ENCODE measurements at places on chromosomes 16 and 17.

DNA sequence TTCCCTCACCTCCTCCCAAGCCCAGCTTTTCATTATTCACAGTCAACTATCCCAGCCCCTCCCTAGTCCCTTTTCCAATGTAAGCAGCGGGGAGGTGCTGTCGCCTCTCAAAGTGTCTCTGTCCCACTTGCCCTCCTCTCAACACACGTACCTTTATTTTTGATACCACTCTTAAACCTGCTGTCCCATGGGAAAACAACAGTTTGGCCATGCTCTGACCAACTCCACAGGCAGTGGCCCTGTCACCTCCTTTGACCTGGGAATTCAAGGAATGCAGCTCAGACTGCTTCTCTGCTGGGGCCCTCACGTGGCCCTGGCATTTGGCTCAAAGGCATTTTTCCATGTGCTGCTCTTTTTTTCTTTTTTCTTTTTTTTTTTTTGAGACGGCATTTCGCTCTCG is 4.2 kb downstream of the LYRM9 start:
- DNase-seq = no peak

GRCh38 chr17:1058423-1059130 is 61.6 kb downstream of the TIMM22 start:
- DNase-seq = peak; percentile 35

- DNase-seq = no peak
These were observed 4.3 kb downstream of the SPDYE4 start for GRCh38 chr17:8753976-8754440.

GRCh38 chr16:11327277-11328171 is 17.7 kb upstream of the RMI2 start:
- no peak for DNase-seq

DNA sequence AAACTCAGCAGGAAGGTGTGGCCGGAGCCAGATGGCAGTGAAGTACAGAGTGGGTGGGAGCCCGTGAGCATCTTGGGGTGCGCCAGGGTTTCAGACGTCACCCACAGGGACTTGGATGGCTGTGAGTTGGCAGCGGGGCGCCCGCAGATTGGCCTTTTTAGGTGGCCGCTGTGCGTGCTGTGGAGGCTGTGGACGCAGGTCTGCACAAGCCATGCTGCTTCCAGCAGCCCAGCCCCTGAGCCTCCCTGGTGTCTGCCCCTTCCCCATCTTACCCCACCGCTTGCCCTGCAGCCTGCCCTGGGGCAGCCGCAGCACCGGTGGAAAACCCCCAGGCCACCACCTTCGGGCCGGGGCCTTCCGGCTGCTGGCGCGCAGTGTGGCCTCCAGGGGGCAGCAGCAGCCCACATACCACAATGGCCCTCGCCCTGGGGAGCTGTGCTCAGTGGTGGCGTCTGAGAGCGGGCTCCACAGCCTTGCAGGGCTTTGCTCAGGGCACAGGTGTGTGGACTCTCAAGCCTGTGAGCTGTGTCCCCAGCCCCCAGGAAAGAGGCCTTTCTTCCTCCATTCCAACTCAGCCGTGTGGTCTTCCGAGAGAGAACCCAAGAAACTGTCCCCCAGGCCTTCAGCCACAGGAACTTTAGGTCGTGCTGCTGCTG is 11.8 kb downstream of the ENDOV start:
- DNase-seq = peak; percentile 56

DNA sequence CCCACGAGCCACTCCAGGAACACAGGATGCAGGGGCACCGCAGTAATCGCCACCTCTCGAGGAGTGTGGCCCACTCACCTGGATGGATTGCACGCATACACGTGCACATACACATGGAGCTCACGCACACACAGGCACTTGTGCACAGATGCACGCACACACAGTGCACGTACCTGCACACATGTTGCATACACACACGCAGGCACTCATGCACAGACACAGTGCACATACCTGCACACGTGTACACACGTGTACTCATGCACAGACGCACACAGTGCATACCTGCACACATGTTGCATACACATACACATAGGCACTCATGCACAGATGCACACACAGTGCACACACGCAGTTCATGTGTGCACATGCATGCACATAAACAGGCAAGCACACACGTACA is 11.6 kb upstream of the WDR45B start:
- DNase-seq = no peak

- DNase-seq = no peak
These were observed 462.6 kb upstream of the MAF start for GRCh38 chr16:80063031-80063712.

DNA sequence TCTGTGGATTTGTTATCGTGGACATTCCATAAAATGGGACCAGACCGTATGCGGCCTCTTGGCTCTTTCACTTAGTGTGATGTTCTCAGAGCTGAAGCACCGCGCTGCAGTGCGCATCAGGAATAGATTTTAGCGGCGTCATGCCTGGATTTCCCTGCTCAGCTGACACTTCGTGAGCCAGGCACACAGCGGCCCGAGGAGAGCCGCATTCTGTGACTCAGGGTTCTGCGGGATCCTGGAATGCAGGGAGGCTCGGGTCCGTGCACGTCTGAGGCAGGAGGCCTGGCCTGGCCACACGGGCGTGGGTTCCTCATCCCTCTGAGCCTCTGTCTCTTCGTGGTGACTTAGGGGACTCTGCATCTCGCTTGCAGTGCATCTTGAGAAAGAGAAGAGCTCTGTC is 13.4 kb downstream of the CBFA2T3 start:
- DNase-seq = no peak

DNA sequence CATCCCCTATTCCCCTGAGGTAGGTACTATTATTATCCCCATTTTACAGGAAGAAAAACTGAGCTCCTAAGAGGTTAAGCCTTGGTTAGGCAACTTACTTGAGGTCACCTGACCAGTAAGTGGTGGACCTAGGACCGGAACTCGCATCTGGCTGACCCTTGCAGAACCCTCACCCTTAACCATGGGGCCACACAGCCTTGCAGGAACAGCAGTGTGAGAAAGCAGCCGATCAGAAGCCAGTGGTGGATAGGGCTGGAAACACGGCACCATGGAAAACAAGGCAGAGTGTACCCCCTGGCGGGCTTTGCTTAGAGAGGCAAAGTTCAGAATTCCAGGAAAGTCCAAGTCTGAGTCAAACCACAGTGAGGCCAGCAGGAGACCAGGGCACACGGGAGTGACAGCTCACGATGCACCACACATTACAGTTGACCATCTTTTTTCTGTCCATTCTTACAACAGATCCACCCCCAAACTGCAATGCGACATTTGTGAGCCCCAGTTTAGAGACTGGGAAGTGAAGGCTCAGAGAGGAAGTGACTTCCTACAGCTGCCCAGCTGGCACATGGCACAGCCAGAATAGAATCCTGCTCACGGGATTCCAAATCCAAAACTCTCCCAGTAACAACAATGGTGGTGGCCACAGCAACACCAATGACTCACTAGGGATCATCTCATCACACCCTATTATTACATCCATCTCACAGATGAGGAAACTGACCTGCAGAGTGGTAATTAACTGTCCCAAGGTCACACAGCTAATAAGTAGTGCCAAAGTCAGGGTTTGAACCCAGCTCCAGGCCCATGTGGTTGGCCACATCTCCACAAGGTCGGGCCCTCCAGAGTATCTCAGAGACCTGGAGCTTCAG is 20.3 kb downstream of the KIFC3 start:
- no peak for DNase-seq

- DNase-seq = no peak
These were observed 26.0 kb upstream of the MON1B start for GRCh38 chr16:77165006-77165405.

- no peak for DNase-seq
These were observed 129.4 kb downstream of the TANC2 start for GRCh38 chr17:63095459-63095858.

- no peak for DNase-seq
These were observed 38.6 kb downstream of the FOXL1 start for GRCh38 chr16:86616906-86617305.

DNA sequence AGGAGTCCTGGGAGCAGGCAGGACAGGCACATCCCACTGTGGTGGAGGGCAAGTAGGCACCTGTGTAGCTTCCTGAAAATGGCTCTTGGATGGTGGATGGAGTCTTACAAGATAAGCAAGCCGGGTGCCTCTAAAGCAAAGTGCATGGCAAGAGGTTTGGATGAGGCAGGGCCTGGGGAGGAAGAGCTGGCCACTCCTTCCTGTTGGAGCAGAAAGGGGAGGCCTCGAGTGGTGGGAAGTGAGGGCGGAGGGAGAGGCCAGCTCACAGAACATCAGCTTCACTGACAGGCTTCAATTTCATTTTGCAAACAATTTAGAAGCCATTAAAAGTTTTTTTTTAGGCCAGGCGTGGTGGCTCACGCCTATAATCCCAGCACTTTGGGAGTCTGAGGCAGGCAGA is 31.0 kb downstream of the CD300A start:
- no peak for DNase-seq

DNA sequence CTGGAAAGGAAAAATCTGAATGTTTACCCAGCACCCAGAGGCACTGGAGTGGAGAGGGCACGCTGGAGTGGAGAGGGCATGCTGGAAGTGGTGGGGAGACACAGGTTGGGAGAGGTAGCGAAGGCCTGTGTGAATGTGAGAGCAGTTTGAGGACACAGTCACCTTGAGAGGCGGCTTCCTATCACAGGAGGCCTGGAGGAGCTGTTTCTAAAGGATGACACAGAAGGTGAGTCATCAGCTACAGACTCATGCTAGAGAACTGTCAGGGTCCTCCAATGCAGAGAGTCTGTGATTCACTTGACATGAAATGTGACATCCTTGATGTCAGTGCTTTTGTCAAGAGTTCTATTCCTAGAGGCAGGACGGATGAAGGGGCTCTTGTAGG is 13.8 kb downstream of the CTRL start:
- peak; percentile 34 for DNase-seq

- DNase-seq = peak; percentile 44
These were observed 4.0 kb upstream of the ZNF267 start for GRCh38 chr16:31869511-31870201.

GRCh38 chr17:1907216-1907631 is 77.4 kb downstream of the RPA1 start:
- no peak for DNase-seq

GRCh38 chr17:82064433-82065192 is 991 bp downstream of the DUS1L start:
- no peak for DNase-seq

- no peak for DNase-seq
These were observed 10.1 kb upstream of the ERCC4 start for GRCh38 chr16:13909872-13910303.

- DNase-seq = no peak
These were observed 17.3 kb downstream of the IGFBP4 start for GRCh38 chr17:40460604-40460967.

DNA sequence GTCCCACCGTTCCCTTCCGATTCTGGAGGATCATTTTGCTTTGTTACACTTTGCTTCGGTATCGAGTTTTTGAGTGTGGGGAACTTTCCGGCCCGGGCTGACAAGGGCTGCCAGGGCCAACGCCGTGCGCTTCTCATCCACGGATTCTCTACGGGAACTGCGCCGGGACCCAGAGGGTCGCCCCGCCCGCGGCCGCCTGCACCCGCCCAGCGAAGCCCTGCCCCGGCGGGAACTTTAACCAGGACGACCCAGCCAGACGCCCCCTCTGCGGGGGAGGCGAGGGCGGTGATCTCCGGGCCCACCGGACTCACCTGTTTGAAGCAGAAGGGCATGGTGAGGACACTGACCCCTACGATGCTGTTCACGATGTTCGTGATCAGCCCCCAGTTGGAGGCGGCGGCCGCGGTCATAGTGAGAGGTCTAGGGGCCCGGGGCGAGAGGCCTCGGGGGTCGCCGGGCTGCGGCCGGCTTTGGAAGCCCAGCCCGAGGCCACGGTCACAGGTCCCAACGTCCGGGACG is 536 bp downstream of the SLC38A10 start:
- DNase-seq = no peak

DNA sequence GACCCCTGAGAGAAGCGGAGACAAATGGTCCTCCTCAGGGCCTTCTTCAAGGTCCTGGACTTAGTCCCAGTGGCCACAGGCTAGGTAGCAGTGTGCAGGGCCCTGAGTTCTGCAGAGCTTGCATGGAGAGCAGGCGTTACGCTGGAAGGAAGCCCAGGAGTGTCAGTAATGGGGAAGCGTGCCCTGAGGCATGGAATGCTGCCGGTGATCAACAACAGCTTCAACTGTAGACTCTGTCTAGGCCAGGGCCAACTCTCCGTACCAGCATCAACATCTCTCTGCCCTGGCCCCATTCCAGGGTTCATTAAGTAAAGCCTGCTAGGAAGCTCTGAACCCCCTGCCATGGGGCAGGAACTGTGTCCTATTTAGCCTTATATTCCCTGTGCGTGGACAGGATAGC is 568 bp upstream of the TNK1 start:
- DNase-seq = no peak

DNA sequence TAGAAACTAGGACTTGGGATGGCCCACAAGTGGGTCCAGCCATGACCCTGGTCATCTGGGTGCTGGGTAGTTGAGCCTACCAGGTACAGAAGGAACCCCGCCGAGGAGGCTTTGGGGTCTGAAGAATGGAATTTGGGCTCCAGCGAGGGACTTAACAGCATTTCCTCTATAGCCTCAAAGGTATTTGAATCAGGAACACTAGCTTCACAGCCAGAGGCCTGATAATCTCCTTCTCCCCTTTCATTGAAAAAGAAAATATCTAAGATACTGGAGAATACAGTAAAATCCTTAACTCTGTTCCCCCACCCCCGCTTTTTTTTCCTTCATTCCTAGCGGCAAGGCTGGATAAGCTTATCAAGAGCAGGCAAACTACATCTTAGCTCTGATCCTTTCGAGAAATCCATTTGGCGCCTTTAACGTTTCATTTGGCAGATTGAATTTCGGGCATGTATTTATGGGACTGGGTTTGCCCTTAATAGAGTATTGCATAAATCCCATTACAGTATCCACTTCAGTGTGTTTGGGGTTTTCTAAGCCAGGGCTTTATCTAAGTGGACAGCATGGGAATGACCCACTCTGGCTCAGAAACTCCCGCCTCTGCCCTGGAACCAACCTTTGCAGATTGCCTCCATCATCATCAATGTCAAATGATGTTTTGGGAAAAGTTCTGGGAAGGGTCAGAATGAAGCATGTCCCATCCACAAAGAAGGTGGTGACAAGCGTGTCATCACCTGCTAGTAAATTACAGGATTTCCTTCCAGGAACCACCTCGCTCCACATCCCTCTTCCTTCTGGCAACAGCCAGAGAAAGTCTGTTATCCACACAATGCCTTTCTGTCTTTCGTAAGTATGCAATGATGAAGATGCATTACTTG is 36.9 kb downstream of the XYLT1 start:
- DNase-seq = no peak

GRCh38 chr17:63476854-63477479 is at the start of gene ACE:
Gene ACE, plus strand, starts transcription at chr17:63477061. Its CDS starts 34 bp downstream, at chr17:63477095.
- DNase-seq = no peak

GRCh38 chr16:10296956-10297340 is 88.9 kb upstream of the ATF7IP2 start:
- no peak for DNase-seq

GRCh38 chr16:12026741-12027490 is 50.4 kb downstream of the SNX29 start:
- DNase-seq = peak; percentile 34

DNA sequence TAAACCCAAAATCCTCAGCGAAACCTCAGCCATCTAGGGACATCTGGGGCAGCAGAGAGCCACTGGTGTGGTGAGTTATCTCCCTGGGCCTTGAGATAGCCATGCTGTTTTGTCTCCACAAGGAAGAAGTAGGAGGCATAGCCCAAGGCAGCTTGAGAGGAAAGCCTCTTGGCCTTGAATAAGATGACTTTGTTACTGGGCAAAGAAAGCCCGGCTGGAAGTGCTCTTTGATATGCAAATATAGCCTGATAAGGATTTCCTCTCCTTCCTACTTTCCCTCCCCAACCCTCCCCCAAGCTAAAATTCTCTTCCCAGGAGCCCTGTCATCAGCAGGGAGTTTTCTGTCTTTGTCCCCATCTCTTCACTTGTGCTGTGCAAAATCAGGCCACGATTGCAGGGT is 694.4 kb downstream of the MAF start:
- no peak for DNase-seq

GRCh38 chr17:57142925-57143324 is 57.9 kb downstream of the AKAP1 start:
- DNase-seq = no peak

Data from NK-92 treated with Interleukin-12 subunit alpha and Interleukin-12 subunit beta, amount 100 ng/mL, for 24 hours (cell line).